ENCODE measurements at places on chromosomes 13 and 19.

GRCh38 chr19:1512671-1513498 lies at the start of gene ADAMTSL5:
Gene ADAMTSL5, minus strand, starts transcription at chr19:1513019. Its CDS starts 2,076 bp downstream, at chr19:1510943.
- DNase-seq = peak; percentile 18

DNA sequence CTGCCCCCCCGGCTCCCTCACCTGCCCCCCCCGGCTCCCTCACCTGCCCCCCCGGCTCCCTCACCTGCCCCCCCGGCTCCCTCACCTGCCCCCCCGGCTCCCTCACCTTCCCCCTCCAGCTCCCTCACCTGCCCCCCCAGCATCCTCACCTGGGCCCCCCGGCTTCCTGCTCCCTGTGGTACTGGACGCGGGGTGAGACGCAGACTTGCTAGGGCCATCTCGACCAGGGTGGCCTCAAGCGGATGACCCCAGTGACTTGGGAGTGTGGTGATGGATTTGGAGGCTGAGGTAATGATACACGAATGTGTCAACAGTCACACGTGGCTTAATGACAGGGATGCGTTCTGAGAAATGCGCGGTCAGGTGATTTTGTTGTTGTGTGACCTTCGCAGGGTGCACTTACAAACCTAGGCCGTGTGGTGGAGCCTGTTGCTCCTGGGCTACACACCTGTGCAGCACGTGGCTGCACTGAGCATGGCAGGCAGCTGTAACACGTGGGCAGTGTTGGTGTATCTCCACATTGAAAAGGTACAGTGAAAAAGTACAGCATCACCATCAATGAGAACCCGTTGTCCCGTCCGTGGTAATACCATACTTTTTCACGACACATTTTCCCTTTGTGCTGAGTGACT lies 197.8 kb downstream of the TEX29 start:
- DNase-seq = no peak

- DNase-seq = peak; percentile 93
Measured at GRCh38 chr19:4182084-4182810, at the start of the genes ANKRD24 and SIRT6. Gene ANKRD24, plus strand, starts transcription at chr19:4182689. Its CDS starts 3,737 bp downstream, at chr19:4186426. Gene SIRT6, minus strand, starts transcription at chr19:4182563. Its CDS starts 24 bp downstream, at chr19:4182539.

- no peak for DNase-seq
Measured at GRCh38 chr19:46125447-46125846, 959 bp upstream of the IGFL3 start.

- no peak for DNase-seq
Measured at GRCh38 chr19:56596676-56597075, 1.6 kb downstream of the ZNF71 start.

DNA sequence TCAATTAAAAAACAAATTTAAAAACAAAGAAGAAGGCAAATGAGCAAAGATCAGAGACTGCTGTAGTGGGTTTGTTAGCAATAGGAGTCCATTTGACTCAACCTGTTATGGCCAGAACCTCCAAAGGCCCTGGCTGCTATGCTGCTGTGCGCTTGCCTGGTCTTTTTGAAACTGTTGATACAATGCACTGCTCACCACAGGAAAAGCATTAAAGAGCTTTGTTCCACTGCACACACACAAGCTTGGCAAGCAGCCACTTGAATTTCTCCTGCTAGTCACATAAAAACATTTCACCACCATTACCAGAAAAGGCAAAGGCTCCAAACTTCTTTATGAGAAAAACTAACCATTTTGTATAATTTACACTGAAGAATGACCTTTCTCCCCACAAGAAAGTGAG lies 132.2 kb downstream of the FREM2 start:
- DNase-seq = no peak

GRCh38 chr19:2846180-2846894 lies 5.1 kb downstream of the ZNF555 start:
- DNase-seq = no peak

GRCh38 chr19:39406656-39407409 lies at the start of gene ZFP36:
Gene ZFP36, plus strand, starts transcription at chr19:39406847. Its CDS starts 58 bp downstream, at chr19:39406905.
- peak; percentile 92 for DNase-seq

DNA sequence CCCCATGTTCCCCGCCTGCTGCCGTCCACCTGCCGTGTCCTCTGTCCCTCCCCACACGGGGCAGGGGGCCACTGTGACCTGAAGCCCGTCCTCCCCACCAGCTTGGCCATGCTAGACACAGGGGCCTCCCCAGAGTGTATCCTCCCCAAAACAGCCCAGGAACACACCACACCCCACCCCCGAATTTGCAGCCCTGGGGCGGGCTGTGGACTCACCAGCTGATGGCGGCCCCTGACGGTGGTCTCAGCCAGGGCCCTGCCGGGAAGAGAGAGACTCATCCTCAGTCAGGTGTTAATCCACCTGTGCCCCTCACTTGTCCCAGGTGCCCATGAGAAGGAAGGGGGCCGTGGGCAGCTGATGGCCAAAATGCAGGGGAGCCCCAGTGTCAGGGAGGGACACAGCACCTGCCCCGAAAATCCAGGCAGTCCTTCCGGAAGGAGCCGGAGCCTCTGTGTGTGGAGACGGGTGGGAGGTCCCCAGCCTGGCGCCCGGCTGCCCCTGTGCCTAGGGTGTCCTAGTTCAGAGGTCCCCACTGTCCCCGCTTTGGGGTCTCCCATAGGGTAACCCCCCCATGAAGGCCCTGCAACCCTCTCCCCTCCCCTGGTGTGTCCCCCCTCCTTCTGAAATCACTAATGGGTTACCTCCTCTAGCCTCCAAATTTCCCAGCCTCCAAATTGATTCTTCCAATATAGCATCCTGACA lies 39.3 kb upstream of the TCF3 start:
- DNase-seq = no peak

- DNase-seq = no peak
Measured at GRCh38 chr13:35903075-35903474, 228.1 kb downstream of the DCLK1 start.

GRCh38 chr13:113043931-113044330 lies 61.7 kb upstream of the F7 start:
- no peak for DNase-seq

- DNase-seq = no peak
Measured at GRCh38 chr13:71477735-71478134, 389.3 kb downstream of the DACH1 start.

- no peak for DNase-seq
Measured at GRCh38 chr19:37692956-37693620, 26.5 kb downstream of the ZNF607 start.

GRCh38 chr19:15378534-15379082 lies 979 bp downstream of the AKAP8 start:
- peak; percentile 29 for DNase-seq

GRCh38 chr19:30830875-30831274 lies 458.7 kb downstream of the ZNF536 start:
- DNase-seq = no peak

DNA sequence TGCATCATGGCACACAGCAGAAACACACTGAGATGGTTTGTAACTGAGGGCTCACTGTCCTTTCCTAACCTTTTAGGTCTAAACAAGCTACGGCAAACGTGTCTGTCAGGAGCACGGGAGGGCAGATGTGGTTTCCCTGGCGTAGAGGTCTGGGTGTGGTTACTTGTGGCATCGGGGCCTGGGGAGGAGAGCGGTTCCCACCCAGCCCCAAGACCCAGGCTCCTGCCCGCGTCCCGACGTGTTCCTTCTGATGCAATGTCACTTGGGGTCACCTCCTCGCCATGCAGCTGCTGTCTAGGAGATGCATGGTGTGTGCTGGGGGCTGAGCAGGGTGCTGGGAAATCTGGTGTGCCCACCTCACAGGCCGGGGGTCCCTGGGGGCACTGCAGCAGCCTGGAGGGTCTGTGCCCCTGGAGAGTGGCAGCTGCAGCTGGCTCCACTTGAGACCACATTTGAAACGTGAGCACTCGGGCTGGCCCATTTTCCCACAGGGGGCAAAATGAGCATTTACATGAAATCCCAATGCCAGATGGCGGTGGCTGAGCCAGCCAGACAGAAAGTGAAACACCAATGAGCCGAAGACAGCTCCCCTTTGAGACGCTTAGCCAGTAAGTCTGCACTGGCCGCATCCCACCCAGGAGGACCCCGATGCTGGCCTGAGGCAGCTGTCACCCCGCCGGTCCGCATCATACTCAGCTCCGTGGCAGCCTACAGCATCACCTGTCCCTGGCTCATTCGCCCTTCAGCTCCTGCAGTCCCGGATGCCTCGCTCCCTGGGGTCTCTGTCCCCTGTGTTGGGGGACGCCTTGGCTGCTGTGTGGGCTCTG lies 22.3 kb upstream of the MYDGF start:
- no peak for DNase-seq

GRCh38 chr19:52391135-52391534 lies 6.5 kb upstream of the ZNF528 start:
- no peak for DNase-seq

- peak; percentile 83 for DNase-seq
Measured at GRCh38 chr19:13037161-13037560, 41.9 kb downstream of the NFIX start.

DNA sequence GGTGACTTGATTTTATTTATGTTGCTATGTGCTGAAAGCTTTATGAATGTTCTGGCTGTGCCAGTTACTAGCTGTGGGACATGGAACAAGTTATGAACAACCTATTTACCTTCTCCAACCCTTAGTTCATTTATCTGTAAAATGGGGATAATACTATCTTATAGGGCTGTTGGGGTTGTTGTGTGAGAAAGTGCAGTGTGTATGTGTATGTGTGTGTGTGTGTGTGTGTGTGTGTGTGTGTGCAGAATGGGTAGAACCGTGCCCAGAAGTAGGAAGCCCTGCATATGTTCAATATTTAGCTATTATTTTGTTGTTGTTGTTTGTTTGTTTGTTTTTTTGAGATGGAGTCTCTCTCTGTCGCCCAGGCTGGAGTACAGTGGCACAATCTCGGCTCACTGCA lies 20.4 kb downstream of the ZSWIM9 start:
- no peak for DNase-seq

Data from HFFc6 (cell line).